Airway epithelial cell (primary cell): ENCODE measurements at places on chromosomes 3 and 15. TPM values are rescaled to one million over a fixed set of nuclear protein-coding genes. Genes with fewer than 3 reads are reported as not detected.

SPINT1 gene
- total RNA-seq = 330 and 346 TPM in 2 replicates

FEZF2 gene
- not detected in 2 replicates for total RNA-seq

PPM1L gene
- total RNA-seq = 2.6 and 9.1 TPM in 2 replicates

OCA2 gene
- total RNA-seq = 0.63 and 0.88 TPM in 2 replicates

CORO2B gene
- 0.19 and 0.21 TPM in 2 replicates for total RNA-seq

TEX55 gene
- total RNA-seq = not detected in 2 replicates

NANOGP8 gene
- not detected in 2 replicates for total RNA-seq

C3orf20 gene
- not detected in 2 replicates for total RNA-seq

FOXL2 gene
- 0.19 and 0.28 TPM in 2 replicates for total RNA-seq

ONECUT1 gene
- not detected in 2 replicates for total RNA-seq

SLC51B gene
- total RNA-seq = not detected in 2 replicates

CAND2 gene
- 1.3 and 1.4 TPM in 2 replicates for total RNA-seq

MYZAP gene
- 3.5 and 5.1 TPM in 2 replicates for total RNA-seq

PIF1 gene
- 9.5 TPM in 2 replicates for total RNA-seq

PRICKLE2 gene
- 5.7 and 9.2 TPM in 2 replicates for total RNA-seq

C3orf22 gene
- not detected in 2 replicates for total RNA-seq

FBXL22 gene
- total RNA-seq = 0.14 and 5.7 TPM in 2 replicates

TMEM43 gene
- total RNA-seq = 75.2 and 92.5 TPM in 2 replicates

GP9 gene
- not detected in 2 replicates for total RNA-seq

BNC1 gene
- total RNA-seq = 47.4 and 74.7 TPM in 2 replicates

REC114 gene
- total RNA-seq = not detected in 2 replicates

GOLGA8R gene
- total RNA-seq = 0.21 and 0.60 TPM in 2 replicates

MOBP gene
- total RNA-seq = not detected in 2 replicates

CRABP1 gene
- not detected in 2 replicates for total RNA-seq

ECT2 gene
- total RNA-seq = 34.0 and 34.8 TPM in 2 replicates

DAZL gene
- not detected in 2 replicates for total RNA-seq

ZNF662 gene
- 0.09 and 0.35 TPM in 2 replicates for total RNA-seq

MRPS25 gene
- total RNA-seq = 34.0 and 48.5 TPM in 2 replicates

ADAM10 gene
- total RNA-seq = 67.4 and 75.1 TPM in 2 replicates

WDR93 gene
- not detected in 2 replicates for total RNA-seq

CCDC33 gene
- total RNA-seq = not detected in 2 replicates

KNG1 gene
- not detected in 2 replicates for total RNA-seq
